A549 treated with RU486 at 1 μM for 4 hours (cell line): ENCODE measurements at places on chromosomes 11 and 22. TPM values are rescaled to one million over a fixed set of nuclear protein-coding genes. Genes with fewer than 3 reads are reported as not detected.

TMPRSS13 gene
- not detected in 5 replicates for total RNA-seq

BTG4 gene
- 0.09 to 0.14 TPM (median 0.12 TPM) in 3 of 5 replicates, not detected in the others for total RNA-seq

HOATZ gene
- total RNA-seq, result not detected in 5 replicates

PATE3 gene
- total RNA-seq, result not detected in 5 replicates

DKK3 gene
- 10.1 to 15.6 TPM (median 12.2 TPM) in 5 replicates for total RNA-seq

DERL3 gene
- 0.36 to 1.3 TPM (median 0.61 TPM) in 5 replicates for total RNA-seq

PLA2G3 gene
- total RNA-seq, result not detected in 5 replicates

C22orf15 gene
- not detected in 5 replicates for total RNA-seq

APOBEC3A gene
- total RNA-seq, result not detected in 5 replicates

RASGRP2 gene
- 0.41 to 1.5 TPM (median 1.2 TPM) in 5 replicates for total RNA-seq

TMA7B gene
- not detected in 5 replicates for total RNA-seq

FOLH1 gene
- not detected in 5 replicates for total RNA-seq

NUDT22 gene
- total RNA-seq, result 29.7 to 43.8 TPM (median 32.1 TPM) in 5 replicates

FADS1 gene
- 122 to 153 TPM (median 139 TPM) in 5 replicates for total RNA-seq

PTGDR2 gene
- total RNA-seq, result 0.05 to 0.06 TPM (median 0.06 TPM) in 3 of 5 replicates, not detected in the others

LAMTOR1 gene
- total RNA-seq, result 119 to 171 TPM (median 141 TPM) in 5 replicates
